Right lung (tissue), 10 donors: ENCODE measurements at places on chromosomes 5 and 9. TPM values are rescaled to one million over a fixed set of nuclear protein-coding genes. Genes with fewer than 3 reads are reported as not detected.

The ELOVL7 gene
- polyA plus RNA-seq: 2.9 TPM

The RBM22 gene
- polyA plus RNA-seq: 68.0 TPM

The CORO2A gene
- polyA plus RNA-seq: 7.4 TPM

The PRSS3 gene
- not detected for polyA plus RNA-seq

The IL7R gene
- polyA plus RNA-seq: 8.6 TPM

The LAMC3 gene
- 8.3 TPM for polyA plus RNA-seq

The SPINK5 gene
- 0.54 TPM for polyA plus RNA-seq

The NAIP gene
- polyA plus RNA-seq: 48.2 TPM

The AIF1L gene
- 42.5 TPM for polyA plus RNA-seq

The FAXDC2 gene
- 36.9 TPM for polyA plus RNA-seq

The KCNV2 gene
- 0.19 TPM for polyA plus RNA-seq

The CHSY3 gene
- 6.3 TPM for polyA plus RNA-seq

The LHFPL2 gene
- polyA plus RNA-seq: 43.8 TPM

The ARHGEF28 gene
- 10.2 TPM for polyA plus RNA-seq
